ENCODE measurements at places on chromosomes 2 and 18. TPM values are rescaled to one million over a fixed set of nuclear protein-coding genes. Genes with fewer than 3 reads are reported as not detected.

DNA sequence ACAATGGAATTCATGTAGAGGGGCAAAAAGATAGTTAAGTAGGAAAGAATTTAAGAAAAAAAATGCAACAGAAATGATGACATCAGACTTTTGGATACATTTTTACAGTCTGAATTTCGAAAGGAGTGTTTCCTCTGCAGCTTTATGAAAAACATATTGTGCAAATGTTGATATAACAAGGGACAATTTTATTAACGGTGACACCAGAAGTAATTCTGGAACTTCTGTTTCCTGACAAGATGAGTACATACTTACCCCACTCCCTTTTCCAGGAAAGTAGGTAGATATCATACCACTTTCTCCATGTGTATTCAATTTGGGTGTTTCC lies 369.6 kb downstream of the FBXO15 start:
- DNase-seq, result no peak

- no peak for DNase-seq
Measured at GRCh38 chr18:45250479-45250878, 364.8 kb upstream of the SLC14A2 start.

DNA sequence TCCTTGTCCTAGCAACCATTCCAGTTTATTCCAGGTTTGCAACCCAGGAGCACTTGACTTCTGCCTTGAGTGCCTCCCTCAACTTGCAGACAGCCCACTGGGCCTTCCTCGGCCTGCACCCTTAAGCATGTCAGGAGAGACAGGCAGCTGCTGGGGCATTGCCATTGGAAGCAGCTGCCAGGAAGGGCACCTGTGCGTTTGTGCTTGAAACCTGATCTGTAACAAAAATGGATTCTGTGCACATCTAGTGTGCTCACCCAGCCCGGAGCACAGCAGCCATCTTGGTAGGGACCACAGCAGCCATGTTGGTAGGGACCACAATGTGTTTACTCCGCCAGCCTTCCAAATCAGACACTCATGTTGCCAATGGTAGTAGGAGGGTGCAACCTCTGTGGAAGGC lies 44.3 kb upstream of the GLI2 start:
- no peak for DNase-seq

DNA sequence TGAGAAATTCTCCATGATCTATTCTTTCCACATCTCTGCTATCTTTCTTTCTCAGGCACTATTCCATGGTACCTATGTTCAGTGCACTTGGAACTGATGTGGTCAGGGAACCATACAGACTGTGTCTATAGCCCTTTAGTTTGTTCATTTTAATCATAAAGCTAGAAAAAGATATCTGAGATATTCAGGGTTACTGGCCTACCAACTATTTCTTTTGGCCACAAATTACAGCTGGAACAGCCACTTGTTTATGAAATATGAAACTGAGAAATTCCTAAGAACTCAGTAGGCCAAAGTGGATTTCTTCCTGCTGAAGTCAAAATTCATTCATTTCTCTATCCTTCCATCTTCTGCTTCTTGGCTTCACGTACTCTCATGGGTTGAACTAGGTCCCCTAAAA lies 22.8 kb upstream of the LYPD1 start:
- DNase-seq, result no peak

DNA sequence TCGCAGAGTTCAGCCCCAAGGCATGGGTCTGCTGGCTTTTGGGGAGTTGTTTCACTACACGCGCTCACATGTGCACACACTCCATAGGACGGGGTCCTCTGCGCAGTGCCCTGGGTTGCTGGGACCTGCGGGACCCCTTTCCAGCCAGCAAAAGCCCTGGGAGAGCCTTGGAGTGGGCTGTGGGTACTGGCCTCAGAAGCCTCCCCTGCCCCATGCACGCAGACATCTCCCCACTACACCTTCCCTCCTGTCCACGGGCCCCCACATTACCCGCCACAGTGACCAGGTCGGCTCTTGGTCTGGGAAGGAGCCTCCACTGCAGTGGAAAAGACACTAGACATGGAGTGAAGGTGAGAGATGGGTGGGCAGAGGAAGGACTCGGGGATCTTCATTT lies 48.5 kb downstream of the FAM168B start:
- DNase-seq, result no peak

GRCh38 chr2:106012001-106012590 lies 182.0 kb downstream of the UXS1 start:
- peak; percentile 51 for DNase-seq

GRCh38 chr18:6010921-6011320 lies 115.6 kb upstream of the TMEM200C start:
- no peak for DNase-seq

- no peak for DNase-seq
Measured at GRCh38 chr18:59633961-59634485, 63.2 kb downstream of the CCBE1 start.

The MGAT4A gene
- 8.3 TPM for polyA plus RNA-seq

The EHBP1 gene
- polyA plus RNA-seq, result 15.9 TPM

The SLC5A7 gene
- polyA plus RNA-seq, result not detected
